ENCODE measurements at places on chromosomes 3 and 15.

DNA sequence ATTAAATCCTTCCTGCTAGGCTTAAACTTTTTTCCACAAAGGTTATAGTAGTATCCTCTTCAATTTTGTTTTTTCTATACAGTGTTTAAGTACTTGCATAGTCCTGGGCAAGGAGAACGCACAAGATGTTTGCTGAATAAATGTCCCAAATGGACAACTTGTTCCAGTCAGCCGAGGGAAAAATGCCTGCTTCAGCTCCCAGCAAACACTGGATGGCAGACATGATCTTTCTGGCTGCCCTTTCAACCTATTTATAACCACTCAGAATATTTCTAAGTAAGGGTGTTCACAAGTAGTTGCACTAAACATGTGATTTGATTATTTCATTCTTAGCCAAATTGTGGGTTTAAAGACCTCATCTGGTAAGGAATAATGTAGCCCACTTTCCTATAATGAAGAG, 29.8 kb downstream of the GNB4 start:
- DNase-seq, result no peak

DNA sequence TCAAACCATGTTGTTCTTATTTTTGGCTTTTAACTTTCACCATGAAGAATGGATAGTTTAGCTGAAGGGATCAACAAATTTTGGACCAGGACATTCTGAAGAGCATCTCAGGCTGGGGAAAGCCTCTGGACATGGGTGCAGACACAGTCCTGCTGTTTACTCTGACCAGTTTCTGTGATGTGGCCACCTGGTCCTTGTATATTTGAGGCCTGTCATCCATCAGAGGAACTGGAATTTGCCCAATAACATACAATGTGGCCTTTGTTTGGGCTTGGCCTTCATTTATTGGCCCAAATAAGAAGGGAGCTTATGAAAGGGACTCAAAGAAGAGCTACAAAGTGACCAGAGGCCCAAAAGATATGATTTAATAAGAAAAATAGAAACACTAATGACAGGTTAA, 127.9 kb downstream of the MYRIP start:
- DNase-seq, result no peak

- no peak for DNase-seq
Measured at GRCh38 chr15:98514034-98514622, 134.2 kb upstream of the IGF1R start.

- DNase-seq, result peak; percentile 2
Measured at GRCh38 chr3:153442799-153443487, 280.9 kb downstream of the RAP2B start.

DNA sequence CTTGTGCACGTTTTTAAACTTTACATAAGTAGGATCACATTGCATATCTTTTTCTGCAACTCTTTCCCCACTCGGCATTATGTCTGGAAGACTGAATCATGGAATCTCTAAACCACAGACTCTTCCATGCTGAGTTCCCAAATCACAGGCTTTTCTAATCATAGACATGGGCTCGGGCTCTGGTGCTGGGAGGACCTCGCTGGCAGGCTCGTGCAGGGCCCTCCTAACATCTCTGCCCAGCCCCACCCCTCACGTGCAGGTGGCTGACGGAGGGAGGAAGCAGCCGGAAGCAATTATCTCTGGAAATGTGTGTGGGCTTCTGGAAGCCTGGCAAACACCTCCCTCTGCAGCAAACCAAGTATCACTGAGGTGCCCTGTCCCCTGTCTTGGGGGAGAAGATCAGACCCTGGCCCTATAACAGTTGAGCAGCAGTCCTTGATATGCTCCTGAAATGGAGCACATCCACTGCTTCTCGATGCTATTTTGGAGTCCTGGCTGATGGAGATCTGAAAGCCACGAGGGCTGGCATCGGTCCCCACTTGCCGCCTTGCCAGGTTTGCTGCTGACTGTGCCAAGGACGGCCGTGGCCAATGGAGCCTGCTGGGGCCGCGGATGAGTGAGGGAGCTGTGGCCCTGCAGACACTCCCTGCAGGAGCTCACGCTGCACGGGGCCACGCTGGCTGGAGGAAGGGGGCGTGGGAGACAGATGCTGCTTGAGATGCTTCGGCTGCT, 4.4 kb upstream of the IQSEC1 start:
- DNase-seq, result no peak

- DNase-seq, result peak; percentile 10
Measured at GRCh38 chr3:37024092-37024491, 30.8 kb downstream of the MLH1 start.

GRCh38 chr15:82966671-82967071, 14.2 kb upstream of the HOMER2 start:
- DNase-seq, result peak; percentile 79

GRCh38 chr3:17398959-17399551, 343.4 kb downstream of the TBC1D5 start:
- DNase-seq, result no peak

DNA sequence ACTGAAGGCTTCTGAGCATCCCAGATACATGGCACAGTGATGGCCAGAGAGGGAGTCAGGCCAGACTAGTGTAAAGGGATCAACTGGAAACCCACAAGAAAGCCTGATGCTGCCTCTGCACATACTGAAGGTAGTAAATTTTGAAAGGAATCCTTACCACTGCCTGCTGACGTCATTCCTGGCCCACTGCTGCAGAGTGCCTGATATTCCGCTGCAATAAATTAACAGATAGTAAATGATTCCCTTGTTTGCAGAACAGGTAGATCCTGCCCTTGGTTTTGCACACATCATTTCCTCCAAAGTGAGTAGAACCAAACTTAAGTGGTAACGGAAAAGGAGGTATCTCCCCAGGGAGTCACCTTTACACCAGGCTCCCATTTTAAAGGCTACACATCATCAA, 146.7 kb downstream of the FBN1 start:
- DNase-seq, result no peak

- DNase-seq, result no peak
Measured at GRCh38 chr3:187520027-187520945, 149.9 kb downstream of the SST start.

DNA sequence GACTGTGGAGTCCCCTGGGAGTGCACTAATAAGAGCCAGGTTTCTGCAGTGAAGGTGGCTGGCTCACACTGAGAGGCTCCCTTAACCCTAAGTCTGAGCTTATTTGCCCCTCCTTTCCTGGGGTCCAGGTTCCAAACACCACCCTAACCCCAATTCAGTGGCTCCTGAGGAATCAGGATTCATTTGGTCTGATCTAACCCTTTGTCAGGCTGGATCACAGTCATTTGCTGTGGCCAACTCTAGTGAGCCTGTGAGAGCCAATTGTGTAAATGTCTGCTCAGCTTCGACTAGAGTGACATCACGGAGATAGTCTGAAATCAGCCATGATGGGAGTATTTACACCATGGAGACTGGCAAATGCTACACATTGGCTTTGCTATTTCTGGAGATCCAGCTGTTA, 73.7 kb upstream of the ACAN start:
- no peak for DNase-seq

DNA sequence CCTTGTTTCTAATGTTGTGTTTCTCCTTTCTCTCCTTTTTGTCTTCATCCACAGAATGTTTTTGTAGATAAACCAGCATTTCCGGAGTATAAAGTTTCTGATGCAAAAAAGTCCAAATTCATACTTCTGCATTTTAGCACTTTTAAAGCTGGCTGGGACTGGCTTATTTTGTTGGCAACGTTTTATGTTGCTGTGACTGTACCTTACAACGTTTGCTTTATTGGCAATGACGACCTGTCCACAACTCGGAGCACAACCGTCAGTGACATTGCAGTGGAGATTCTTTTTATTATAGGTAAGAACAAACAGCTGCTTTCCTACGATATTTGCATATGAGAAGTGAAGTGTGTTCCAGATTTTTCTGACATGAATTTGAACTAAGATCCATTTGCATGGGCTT, 199.4 kb downstream of the KCNH8 start:
- DNase-seq, result no peak

- DNase-seq, result no peak
Measured at GRCh38 chr3:8341821-8342247, 159.8 kb upstream of the LMCD1 start.

GRCh38 chr3:18886331-18886730, 262.0 kb upstream of the KCNH8 start:
- DNase-seq, result no peak

DNA sequence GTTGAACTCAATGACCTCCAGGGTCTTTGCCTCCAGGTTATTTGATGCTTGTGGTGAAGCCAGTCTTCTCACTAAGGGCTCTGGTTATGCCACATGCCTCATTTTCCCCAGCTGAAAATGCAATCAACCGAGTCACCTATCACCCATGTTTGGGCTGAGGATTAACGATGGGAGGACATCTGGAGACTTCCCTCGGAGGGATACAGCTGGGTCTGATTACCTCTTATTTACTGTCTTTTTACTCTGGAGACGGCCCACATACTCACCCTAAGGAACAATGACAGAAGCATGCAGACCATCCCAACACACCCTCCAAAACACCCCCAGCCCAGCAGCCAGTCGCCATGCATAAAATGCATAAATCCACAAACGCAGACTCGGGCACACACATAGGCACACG, 187.4 kb downstream of the OPA1 start:
- no peak for DNase-seq

GRCh38 chr15:72562386-72562785, 88.3 kb downstream of the ARIH1 start:
- DNase-seq, result no peak

GRCh38 chr15:40128766-40129660, 20.3 kb upstream of the BMF start:
- DNase-seq, result no peak
